ENCODE measurements at places on chromosomes 5 and 9.

DNA sequence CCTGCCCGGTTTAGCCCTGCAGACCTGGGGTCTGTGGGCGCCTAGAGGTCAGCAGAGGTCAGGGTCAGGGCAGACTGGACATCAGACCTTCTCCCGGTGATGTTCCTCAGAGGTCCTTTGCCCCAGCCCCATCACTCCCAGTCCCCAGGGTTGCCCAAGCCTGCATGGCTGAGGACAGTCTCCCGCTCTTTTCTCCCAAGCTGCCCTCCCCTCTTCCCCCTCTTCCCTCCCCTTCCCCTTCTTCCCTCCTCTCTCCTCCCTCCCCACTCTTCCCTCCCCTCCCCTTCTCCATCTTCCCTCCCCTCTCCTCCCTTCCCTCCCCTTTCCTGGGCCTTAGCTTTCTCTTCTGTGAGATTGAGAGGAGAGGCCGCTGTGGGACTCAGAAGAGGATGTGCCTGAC, 10.4 kb downstream of the LHX3 start:
- DNase-seq, result no peak

GRCh38 chr9:135561391-135562234, at the start of gene PAEP:
Gene PAEP (plus strand): TSS chr9:135561756.
- DNase-seq, result no peak

GRCh38 chr9:34246453-34246852, 67.6 kb downstream of the UBAP1 start:
- DNase-seq, result no peak

DNA sequence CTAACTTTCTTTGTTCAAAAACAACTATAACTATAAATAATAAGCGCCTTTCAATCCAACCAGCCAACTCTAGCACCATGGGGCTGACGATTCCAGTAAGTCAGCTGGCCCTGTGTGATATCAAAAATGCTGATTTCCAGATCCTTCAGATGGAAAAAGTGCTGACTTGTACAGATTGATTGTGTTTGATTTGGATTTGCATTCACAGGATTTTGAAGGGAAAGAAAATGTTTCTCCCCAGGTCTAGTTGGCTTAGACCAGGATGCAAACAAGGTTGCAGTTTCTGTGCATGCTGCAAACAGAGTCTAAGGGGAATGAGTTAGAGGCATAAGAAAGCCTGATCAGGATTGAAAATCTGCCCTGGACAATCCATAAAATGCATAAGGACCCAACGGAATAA, 68.9 kb downstream of the SLC1A3 start:
- no peak for DNase-seq

DNA sequence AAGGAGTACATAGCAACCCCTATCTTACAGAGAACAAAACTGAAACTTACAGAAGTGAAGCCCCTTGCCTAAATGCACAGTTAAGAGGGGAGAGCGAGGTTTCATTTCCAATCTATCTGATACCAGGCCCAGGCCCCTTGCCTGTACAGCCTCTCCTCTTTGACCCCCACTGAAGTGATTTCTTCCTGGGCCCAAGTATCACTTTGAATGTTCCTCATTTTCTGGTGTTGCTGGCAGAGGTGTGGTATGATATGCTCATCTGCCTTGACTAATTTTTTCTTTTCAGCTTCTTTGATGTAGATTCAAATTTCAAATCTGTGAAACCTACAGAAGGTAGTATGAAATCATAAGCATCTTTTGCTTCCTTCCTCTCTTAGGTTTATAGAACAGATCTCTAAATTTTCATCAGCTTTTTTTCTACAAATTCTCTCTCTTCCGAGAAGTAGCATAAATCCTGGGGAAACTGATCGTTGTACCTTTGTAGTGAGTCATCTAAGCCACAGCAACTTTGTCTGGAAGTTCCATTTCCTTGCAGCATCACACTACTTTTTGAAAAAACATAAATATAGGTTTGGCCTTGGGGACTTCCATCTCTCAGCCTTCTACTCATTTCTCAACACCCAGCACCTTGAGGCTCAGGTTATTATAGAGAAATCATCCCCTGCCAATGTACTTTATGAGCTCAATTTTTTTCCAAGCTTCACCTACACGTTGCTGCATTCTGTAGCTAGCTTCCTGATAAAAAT, 402.4 kb upstream of the PTGER4 start:
- DNase-seq, result no peak

- no peak for DNase-seq
These were observed 15.9 kb downstream of the RLN2 start for GRCh38 chr9:5288591-5288990.

DNA sequence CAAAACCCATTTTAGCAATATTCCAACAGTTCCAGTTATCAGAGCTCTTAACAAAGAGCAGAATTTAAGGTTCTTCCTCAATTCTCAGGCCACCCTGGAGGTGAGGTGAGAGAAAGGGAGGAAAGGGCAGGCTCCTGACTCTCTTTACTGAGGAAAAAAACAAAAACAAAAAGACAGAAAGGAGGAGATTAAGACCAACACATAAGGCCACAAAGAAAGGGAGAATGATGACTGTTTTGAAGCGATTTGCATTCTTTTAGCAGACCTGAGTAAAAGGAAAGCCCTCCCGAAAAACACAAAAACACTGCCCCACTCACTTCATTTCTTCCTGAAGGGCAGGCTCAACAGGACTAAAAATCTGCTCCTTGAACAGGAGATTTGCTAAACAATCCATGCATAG, 300.5 kb downstream of the ARL15 start:
- no peak for DNase-seq

- no peak for DNase-seq
These were observed 4.5 kb downstream of the SH2D3C start for GRCh38 chr9:127773981-127774380.

- DNase-seq, result no peak
These were observed 146.0 kb downstream of the LIFR start for GRCh38 chr5:38410304-38410990.
